NCI-H1417 treated with DMSO at 0.1 percent for 48 hours (cell line): ENCODE measurements at places on chromosomes 12 and 14.

- no peak for DNase-seq
Measured at GRCh38 chr14:66115740-66116502, 370.2 kb upstream of the CCDC196 start.

DNA sequence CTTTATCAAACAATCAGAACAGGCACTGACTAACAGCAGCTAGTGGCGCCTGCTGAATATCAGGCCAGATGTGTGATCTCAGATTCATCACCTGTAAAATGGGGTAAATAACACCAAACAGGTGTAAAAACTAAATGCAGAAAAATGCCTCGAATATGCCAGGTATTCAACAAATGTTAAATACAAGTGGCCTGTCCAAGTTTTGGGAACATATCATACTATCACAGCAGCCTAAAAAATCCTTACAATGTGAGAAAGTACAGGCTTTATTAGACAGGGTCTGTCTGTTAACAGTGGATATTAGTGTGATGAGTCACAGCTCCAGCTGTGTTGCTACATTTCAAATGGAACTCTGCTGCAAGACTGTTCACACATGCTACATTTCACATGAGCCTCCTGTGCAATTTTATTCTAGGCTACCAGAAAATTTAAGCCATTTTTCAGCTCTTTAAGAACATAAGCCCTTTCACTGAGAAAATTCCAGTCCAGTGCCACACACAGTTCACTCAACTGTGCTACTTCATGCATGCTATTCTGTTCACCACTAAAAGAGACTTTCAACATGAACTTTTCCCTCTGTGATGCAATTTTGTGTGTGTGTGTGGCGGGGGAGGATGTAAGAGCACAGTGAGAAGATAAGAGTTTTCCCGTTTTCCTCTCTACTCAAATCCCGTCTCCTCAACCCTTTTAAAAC lies 56.7 kb downstream of the MSRB3 start:
- no peak for DNase-seq

DNA sequence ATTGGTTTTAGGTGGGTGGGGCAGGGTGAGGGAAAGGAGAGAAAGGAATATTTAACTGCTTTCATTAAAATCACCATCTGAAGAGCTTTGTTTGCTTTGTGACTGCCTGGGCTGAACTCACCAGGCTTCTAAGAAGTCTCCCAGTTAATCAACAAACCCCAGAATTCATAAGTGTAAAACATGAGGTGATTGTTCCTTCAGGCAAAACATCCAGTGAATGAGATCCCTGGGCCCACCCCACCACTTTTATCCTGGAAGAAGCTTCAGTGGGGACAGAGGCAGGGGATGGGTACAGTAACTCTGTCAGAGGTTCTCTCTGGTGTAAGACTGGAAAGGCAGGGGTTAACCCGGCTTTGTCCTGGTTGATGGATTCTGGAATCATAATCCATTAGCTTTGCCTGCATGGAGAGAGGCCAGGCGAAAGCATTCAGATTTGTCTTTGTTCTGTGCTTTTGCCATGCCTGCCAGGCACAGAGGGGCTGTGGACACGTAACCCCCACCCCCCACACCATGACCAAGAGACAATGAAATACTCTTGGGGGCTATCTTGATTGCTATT lies 16.7 kb downstream of the PDE1B start:
- no peak for DNase-seq

DNA sequence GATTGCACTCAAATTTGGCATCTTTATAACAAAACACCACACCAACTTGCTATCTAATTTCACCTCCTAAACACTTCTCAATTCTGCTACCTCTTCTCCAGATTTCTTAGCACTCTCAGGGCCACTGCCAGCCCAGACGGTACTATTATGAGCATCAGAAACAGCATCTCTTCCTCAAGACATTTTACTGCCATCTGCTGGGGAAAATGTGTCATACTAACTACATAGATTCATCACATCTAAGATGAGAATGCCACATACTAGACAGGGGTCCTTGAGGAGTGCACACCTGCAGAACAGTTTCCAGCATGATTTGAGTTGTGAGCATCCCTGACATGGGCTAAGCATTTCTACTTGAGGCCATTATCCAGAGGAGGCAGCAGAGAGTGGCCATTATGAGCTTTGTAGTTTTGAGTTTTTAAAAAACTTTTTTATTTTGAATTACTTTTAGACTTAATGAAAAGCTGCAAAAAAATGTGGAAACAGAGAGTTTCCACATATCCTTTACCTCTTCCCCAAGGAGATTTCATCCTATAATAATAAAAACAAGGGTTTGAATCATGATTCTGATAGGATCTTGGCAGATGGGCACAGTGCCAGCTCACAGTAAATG lies 15.1 kb upstream of the GRIP1 start:
- DNase-seq = no peak

GRCh38 chr12:47769234-47770085 lies 3.6 kb upstream of the SLC48A1 start:
- DNase-seq = no peak

- DNase-seq = peak; percentile 100
Measured at GRCh38 chr14:91060351-91061055, at the start of gene RPS6KA5. RPS6KA5 (minus strand) TSS chr14:91060641; CDS start chr14:91060434, 207 bp downstream.

DNA sequence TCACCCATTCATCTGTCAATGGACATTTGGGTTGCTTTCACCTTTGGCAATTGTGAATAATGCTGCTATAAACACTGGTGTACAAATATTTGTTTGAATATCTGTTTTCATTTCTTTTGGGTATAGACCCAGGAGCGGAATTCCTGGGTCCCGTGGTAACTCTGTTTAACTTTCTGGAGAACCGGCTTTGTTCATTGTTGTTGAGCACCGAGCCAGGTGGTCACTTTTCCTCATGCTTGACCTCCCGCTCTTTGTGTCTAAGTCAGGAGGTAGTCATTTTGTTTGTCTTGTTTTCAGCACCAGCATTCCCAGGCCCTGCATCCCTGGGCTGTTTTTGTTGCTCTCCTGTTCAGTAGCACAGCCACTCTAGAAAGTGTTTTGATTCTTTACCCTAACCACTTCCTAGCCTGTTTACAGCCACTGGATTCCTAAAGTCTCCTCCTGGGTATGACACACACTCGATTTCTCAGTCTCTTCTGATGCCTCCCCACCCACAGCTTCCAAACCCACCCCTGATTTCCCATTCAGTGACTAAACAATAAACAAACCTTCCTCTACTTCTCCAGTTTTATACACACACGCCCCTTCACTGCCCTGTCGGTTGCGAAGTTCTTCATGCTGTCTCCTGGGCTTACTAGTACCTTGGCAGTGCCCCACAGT lies 37.9 kb downstream of the B4GALNT3 start:
- no peak for DNase-seq

DNA sequence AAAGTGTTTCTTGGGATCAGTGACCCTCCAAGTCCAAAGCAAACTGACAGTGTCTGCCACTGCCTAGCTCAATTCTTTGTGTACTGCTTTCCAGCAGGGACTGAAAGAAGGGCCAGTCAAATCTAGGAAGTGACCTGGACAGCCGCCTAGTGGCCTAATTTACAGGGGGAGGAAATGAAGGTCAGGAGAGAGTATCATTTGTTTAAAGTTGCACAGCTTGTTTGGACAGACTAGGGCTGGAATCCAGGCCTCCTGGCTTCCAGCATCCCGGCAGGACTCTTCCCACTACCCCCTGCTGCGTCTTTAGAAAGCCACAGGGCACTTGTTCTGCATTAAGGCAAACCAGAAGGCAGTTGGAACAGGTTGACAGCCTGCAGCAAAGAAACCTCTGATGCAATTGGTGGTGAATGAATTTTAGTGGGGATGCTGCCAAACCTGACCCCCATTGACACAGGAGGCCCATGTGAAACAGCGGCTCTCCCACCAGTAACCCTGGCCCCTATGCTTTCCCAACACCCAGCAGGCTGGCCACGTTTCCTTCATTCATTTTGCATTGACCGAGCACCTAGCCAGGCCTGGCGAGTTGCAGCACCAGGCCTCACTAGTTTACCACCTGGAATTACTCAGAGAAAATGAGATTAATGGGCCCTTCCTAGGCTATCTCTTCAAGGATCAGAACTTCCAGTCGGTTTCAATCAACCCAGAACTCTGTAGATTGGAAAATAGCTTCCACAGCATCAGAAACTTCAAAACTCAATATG lies 28.2 kb downstream of the GALNT16 start:
- DNase-seq = no peak

- no peak for DNase-seq
Measured at GRCh38 chr14:87894920-87895319, 98.1 kb downstream of the GALC start.

- no peak for DNase-seq
Measured at GRCh38 chr14:78074561-78074960, 95.6 kb upstream of the NRXN3 start.

DNA sequence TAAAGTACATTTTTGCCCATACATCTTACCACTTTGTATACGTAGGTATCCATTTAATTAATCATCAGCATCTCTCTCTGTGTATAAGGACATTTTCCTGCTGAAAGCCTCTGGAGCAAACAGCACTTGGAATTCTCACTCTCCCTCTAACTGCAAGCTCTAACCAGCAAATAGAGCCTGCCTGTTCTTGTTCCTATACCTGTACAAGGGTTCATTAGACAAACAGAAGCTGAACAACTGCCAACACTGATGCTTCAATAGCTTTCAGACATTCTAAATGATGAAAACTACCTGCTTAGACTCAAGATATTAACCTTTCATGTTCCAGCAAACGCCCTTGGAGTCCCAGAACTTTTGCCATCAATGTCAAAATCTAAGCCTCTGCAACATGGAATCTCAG lies 98.0 kb downstream of the KCNH5 start:
- DNase-seq = no peak
